Activated T-cell treated with anti-CD3 and anti-CD28 coated beads, Interleukin-2, amount 50 U/mL, for 48 hours (primary cell): ENCODE measurements at places on chromosomes 1 and 21.

DNA sequence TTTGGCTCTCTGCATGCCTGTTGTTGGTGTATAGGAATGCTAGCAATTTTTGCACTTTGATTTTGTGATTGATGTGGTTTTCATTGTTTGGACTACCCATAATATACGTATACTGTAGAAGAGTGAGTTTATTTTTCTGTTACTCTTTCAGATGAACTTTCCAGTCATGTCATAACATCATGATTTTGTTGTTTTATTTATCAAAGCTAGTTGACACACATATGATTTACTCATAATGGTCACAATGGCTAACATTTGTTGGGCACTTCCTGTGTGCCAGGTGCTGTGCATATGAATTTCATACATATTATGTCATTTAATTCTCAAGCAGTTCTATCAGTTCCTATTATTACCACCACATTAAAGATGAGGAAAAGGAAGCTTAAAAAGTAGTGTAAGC is 98.1 kb upstream of the GUCA2B start:
- DNase-seq, result no peak

GRCh38 chr1:9340172-9340854 is 47.6 kb downstream of the SPSB1 start:
- no peak for DNase-seq

DNA sequence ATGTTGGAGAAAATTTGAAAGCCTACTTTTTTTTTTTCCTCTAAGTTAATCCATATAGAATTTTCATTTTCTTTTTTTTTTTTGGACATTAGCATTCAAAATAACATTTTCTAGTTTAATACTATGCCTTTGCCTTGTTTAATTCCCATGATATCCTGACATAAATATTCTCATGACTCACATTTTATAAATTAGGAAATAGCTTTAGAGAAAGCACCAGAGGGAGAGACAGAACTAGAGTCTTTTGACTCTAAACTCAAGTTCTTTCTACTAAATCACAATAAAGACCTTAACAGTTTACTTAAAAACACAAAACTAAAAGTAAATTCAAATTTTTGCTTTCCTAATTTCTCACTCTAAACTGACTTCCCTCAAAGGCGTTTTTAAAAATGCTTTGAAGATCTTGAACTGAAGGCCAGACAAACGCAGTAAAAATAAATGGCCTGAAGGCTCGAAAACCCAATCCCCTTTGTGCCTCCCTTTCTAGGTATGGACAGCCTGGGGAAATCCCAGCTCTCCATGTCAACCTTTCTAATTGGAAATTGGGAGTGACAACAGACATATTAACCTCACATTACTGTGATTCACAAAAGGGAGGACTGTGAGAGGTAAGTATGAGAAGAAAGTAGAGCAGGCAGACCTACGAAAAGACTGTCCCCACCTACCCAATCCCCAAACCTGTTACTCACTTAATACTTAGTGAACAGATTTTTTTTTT is 104.6 kb downstream of the ENAH start:
- no peak for DNase-seq

- DNase-seq, result no peak
These were observed 33.6 kb downstream of the LMO4 start for GRCh38 chr1:87362063-87362833.

GRCh38 chr1:185862235-185862634 is 128.0 kb downstream of the HMCN1 start:
- DNase-seq, result no peak

DNA sequence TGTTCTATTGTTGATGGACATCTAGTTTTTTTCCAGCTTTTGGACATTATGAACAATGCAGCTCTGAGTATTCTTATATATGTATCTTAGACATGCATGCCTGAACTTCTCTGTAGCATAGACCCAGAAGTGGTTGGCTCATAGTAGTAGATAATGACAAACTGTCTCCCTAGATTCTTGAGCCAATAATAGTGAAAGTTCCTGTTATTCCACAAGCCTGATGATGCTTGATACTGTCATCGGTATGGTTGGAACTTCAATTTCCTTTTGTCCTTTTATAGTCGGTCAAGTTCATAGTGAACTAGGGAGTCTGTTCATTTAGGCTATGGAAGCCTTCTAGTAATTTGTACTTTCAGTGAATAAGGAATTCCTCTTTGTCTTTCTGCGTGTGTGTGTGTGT is 56.8 kb downstream of the MTR start:
- no peak for DNase-seq

DNA sequence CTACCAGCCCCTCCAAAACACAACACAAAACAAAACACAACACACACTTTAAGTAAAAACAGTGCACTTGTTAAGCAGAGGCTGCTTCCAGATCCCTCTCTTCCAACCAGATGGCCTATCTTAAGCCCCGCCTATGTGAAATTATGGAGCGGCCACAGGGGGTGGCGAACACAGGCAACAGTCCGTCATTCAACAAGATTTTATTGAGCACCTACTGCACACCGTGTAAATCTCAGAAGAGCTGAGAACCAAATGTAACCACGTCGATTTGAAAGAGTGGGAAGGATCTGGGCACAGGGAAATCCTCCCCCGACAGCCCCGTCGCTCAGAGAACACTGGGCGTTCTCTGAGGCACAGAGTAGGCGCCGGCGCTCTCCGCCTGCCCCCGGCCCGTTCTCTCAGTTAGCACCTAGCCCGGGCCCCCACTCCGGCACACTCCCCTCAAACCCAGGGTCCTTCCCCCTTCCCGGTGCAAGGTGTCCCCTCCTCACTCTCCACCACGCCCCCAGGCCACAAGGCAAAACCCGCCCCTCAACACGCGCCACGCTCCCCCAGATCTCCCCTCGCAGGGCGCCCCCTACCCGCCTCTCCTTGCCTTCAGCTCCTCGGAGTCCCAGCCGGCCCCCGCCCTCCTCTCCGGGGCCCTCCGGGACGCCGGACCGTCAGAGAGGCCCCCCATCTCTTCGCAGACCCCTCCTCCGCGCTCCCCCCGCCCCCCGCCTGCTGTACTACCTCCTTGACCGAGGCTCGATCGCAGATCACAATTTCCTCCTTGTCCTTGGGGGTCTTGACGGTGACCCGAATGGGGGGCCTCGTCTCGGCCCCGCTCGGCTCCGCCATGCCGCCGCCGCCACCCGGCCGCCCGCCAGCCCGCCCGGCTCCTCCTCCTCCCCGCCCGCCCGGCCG is 483 bp downstream of the UBQLN4 start:
- peak; percentile 80 for DNase-seq

DNA sequence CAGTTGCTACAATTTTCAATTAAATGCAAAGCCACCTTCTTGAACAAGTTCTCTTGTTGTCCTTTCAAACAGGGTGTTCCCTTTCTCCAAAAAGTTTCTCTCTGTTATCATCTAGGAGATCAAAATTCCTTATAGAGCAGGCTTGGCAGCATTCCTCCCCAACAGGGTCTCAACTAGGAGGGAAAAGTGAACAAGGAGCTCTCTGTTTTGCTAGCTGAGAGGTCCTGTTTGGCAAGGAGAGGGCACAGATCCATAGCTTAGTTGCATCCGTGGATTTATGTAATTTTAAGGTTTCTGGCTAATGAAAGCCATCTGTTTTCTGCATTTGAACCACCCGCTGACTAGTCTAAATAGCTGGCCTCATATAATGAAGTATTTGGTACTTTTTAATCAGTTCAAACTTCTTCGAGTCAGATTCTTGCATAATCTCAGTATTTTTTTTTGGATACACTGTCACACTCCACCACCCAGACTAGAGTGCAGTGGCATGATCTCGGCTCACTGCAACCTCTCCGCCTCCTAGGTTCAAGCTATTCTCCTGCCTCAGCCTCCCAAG is 54.0 kb downstream of the APP start:
- no peak for DNase-seq
